ENCODE measurements at places on chromosomes 2 and 18. TPM values are rescaled to one million over a fixed set of nuclear protein-coding genes. Genes with fewer than 3 reads are reported as not detected.

Gene EHBP1
- 50.1 TPM for total RNA-seq

Gene L3MBTL4
- total RNA-seq = 5.4 TPM

DNA sequence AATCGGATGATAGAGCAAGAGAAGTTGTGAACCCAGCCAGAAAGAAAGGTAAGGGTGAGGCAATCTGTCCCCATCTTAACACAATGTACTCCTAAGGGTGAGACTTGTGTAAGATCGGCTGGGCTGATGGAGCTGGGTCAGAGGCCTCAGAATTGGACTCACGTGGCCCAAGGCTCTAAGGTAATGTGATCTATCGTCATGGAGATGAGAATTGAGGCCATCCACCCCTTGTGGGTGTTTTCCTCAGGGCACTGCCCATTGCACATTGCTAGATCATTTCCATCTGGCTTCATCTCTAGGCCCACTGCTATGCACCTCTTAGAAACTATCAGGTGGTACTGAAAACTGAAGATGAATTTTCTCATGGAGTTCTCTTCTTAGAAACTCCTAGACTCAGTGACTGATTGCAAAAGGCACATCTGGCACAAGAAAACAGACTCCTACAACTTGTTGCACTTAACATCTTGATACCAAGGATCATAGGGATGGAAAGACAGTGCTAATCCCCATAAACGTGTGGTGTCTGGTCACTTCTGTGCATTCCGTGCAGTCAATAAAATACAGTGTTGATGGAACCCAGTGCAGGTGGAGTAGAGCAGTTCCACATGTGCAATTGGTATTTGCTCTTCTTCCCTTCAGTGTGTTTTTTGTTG lies 228.9 kb upstream of the FOSL2 start:
- peaks cover 4% of the 10 kb centered on the region for H3K4me1 ChIP-seq
- no peak for DNase-seq
- no peaks in the 10 kb centered on the region for H3K27me3 ChIP-seq
- H3K27ac ChIP-seq = no peak overlapping the region

Gene SCYGR7
- total RNA-seq = not detected

- no peaks in the 10 kb centered on the region for H3K36me3 ChIP-seq
- no peak overlapping the region for H3K4me3 ChIP-seq
- no peaks in the 10 kb centered on the region for H3K4me1 ChIP-seq
- H3K27ac ChIP-seq = no peak overlapping the region
- H3K27me3 ChIP-seq = no peaks in the 10 kb centered on the region
- DNase-seq = no peak
Measured at GRCh38 chr2:142241016-142241415, 110.2 kb upstream of the LRP1B start.

GRCh38 chr2:166651080-166651675 lies 157.1 kb upstream of the SCN7A start:
- no peak overlapping the region for H3K4me3 ChIP-seq
- no peak for DNase-seq
- no peaks in the 10 kb centered on the region for H3K4me1 ChIP-seq
- no peaks in the 10 kb centered on the region for H3K27me3 ChIP-seq

DNA sequence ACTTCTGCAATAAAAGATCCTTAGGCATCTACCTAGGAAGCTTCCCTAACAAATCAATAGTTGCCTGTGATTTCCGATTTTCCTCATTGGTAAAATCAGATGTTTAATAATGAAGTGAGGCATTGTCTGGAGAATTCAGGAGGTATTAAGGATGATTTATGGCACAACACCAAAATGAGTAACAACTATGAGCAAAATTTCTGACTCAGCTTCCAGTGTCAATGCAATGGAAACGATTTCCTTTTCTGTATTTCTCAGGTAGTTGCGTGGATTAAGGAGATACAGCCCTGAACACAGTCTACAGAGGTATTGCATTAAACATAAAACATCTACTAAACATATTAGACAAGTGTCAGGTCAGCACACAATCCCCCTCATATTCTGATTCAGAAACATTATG lies 99.5 kb downstream of the EPB41L3 start:
- no peak for DNase-seq
- no peak overlapping the region for H3K4me3 ChIP-seq
- no peaks in the 10 kb centered on the region for H3K36me3 ChIP-seq
- H3K4me1 ChIP-seq = no peaks in the 10 kb centered on the region

DNA sequence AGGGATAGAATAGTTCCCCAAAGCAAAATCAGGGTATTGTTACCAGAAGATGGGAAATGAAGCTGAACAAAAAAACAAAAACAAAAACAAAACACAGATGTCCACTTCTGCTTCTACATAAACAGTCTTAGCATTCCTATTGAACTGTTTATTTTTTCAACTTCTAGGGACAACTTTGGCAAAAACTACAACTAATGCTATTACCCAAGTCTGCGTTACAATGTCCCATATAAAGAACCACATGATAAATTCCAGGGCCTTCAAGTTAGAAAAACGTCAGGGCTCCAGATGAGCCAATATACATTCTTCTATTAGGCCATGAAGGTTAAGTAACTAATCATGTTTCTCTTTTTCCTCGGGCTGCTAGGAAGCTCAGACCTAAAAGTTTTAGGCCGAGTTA lies 16.9 kb downstream of the PID1 start:
- H3K27me3 ChIP-seq = no peaks in the 10 kb centered on the region
- H3K36me3 ChIP-seq = no peaks in the 10 kb centered on the region
- no peak overlapping the region for H3K4me3 ChIP-seq
- H3K4me1 ChIP-seq = no peaks in the 10 kb centered on the region
- no peak for DNase-seq

Gene KIF1A
- total RNA-seq = 58.8 TPM

Gene TRIM43
- total RNA-seq = not detected

DNA sequence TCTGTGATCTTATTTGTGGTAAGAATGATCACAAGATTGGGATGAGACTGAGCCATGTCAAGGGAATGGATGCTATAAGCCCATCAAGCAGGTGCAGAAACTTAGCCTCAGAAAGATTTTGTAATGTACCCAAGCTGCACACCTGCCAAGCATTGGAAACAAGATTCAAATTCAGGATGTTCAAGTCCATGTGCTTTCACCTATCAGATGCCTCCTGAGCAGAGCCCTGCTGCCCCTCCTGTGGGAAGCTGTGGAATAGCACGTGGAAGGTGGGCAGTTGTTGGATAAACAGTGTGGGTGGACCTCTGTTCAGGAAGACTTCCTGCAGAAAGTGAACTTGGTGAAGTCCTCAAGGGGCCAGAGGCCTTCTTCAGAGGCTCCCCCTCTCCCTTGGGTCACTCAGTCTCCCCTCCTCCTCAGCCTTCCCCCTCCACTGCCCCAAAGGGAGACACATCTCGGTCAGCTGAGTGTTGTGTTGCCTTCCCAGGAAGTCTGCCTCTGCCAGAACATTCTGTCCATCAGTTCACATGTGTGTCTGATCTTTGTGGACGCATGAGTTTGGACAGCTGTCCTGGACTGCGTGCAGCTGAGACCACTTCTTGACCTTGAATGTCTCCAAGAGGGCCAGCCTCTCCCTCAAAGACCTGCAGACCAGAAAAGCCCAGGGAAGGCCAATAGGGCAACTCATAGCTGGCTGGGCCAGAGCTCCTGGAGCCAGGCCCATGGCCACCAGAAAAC lies 186.1 kb downstream of the INHBB start:
- DNase-seq = no peak
- peaks cover 5% of the 10 kb centered on the region for H3K4me1 ChIP-seq
- H3K27ac ChIP-seq = no peak overlapping the region
- H3K4me3 ChIP-seq = no peak overlapping the region

Gene GALNT5
- total RNA-seq = not detected

- no peaks in the 10 kb centered on the region for H3K27me3 ChIP-seq
- no peak overlapping the region for H3K4me3 ChIP-seq
- no peak overlapping the region for H3K27ac ChIP-seq
- no peaks in the 10 kb centered on the region for H3K36me3 ChIP-seq
- peak; percentile 30 for DNase-seq
Measured at GRCh38 chr2:1752751-1753150, 8.4 kb upstream of the PXDN start.

Gene C2orf78
- total RNA-seq = not detected

DNA sequence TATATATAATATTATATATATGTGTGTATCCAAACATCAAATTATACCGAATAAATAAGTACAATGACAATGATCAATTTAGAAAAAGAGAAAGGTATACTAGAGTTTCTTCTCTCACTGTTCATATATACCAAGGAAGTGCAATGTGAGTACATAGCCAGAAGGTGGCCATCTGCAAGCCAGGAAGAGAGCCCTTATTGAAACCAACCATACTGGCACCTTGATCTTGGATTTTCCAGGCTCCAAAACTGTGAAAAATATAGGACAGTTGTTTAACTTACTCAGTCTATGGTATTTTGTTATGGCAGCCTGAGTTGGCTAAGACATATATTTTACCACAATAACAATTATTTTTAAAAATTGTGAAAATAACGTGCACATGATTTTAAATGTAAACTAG lies 1490.2 kb upstream of the SLC39A10 start:
- no peak overlapping the region for H3K4me3 ChIP-seq
- H3K27me3 ChIP-seq = no peaks in the 10 kb centered on the region
- H3K4me1 ChIP-seq = no peaks in the 10 kb centered on the region
- H3K36me3 ChIP-seq = no peaks in the 10 kb centered on the region
- DNase-seq = peak; percentile 56
- no peak overlapping the region for H3K27ac ChIP-seq

GRCh38 chr2:102126660-102127059 lies 15.9 kb upstream of the IL1R1 start:
- H3K27ac ChIP-seq = no peak overlapping the region
- DNase-seq = no peak
- H3K4me1 ChIP-seq = no peaks in the 10 kb centered on the region
- H3K27me3 ChIP-seq = no peaks in the 10 kb centered on the region

DNA sequence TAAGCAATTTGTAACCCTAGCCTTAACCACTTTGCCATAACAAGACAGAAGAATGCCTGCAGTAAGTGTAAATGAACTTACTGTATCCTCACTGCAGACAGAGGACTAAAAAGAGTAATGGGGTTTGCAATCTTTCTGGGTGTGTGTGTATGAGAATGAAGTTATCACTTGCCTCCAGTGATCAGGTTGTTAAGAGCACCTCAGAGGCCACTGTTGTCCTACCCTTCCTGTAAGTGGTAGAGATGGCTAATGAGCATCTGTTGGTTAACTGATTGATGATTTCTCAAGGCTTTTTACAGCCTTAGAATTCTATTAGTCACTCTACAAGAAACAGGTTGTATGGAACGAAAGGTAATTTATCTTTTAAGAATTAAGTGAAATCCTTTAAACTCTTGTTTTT lies 27.6 kb upstream of the GTF2A1L start:
- no peak for DNase-seq
- H3K36me3 ChIP-seq = no peaks in the 10 kb centered on the region
- H3K27me3 ChIP-seq = no peaks in the 10 kb centered on the region
- H3K4me3 ChIP-seq = no peak overlapping the region
- no peaks in the 10 kb centered on the region for H3K4me1 ChIP-seq

DNA sequence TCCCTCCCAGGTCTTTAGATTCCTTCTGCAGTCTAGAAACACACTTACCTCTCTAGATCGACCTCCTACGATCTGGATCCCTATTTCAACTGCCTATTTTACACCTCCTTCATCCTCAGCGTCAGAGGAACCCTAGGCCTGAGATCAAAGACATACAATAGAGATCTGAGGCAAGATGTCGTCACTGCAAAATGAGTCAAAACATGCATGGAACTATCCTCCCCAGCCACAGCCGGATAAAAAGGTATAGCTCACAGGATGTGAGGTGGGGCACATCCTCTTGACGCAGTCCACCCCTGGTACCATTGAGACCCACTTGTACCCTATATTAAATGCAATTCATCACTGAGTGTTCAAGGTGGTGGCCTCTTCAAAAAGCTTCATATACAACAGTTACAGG lies 63.7 kb upstream of the DNAJC10 start:
- no peak for DNase-seq
- H3K36me3 ChIP-seq = no peaks in the 10 kb centered on the region
- no peaks in the 10 kb centered on the region for H3K27me3 ChIP-seq
- H3K27ac ChIP-seq = no peak overlapping the region
- no peak overlapping the region for H3K4me3 ChIP-seq

Gene COL4A4
- total RNA-seq = 2.9 TPM

DNA sequence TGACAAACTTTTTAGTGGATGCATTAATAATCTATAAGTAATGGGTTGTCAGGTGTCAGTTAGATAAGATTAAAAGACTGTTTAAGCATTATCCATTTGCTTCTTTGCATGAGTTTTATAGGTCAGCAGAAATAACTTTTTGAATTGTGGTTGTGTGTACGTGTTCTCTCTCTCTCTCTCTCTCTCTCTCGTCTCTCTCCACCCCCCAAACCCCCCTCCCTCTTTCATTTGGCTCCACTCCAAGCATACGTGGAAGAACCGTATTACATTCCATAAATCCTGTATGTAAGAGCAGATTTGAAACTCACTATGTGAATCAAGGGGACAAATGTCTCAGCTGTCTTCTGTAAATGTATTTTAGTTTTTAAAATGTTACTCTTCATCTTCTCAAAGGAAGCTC lies 120.2 kb downstream of the MEIS1 start:
- no peaks in the 10 kb centered on the region for H3K27me3 ChIP-seq
- peaks cover 5% of the 10 kb centered on the region for H3K4me1 ChIP-seq
- DNase-seq = no peak
- no peaks in the 10 kb centered on the region for H3K36me3 ChIP-seq
- no peak overlapping the region for H3K27ac ChIP-seq

- H3K4me3 ChIP-seq = peak overlapping the region; percentile 96
- H3K36me3 ChIP-seq = peaks cover 46% of the 10 kb centered on the region
- peak overlapping the region; percentile 64 for H3K27ac ChIP-seq
- H3K27me3 ChIP-seq = no peaks in the 10 kb centered on the region
- no peaks in the 10 kb centered on the region for H3K4me1 ChIP-seq
Measured at GRCh38 chr2:219175928-219176817, 552 bp downstream of the CNPPD1 start.

- DNase-seq = no peak
- no peaks in the 10 kb centered on the region for H3K27me3 ChIP-seq
- H3K27ac ChIP-seq = no peak overlapping the region
- H3K36me3 ChIP-seq = no peaks in the 10 kb centered on the region
- H3K4me3 ChIP-seq = no peak overlapping the region
Measured at GRCh38 chr2:108320326-108320922, 31.7 kb downstream of the SULT1C2 start.

- no peak for DNase-seq
- H3K4me1 ChIP-seq = peaks cover 6% of the 10 kb centered on the region
- H3K36me3 ChIP-seq = no peaks in the 10 kb centered on the region
Measured at GRCh38 chr2:147232225-147232669, 612.6 kb upstream of the ACVR2A start.

- no peak overlapping the region for H3K4me3 ChIP-seq
- no peaks in the 10 kb centered on the region for H3K4me1 ChIP-seq
- H3K27me3 ChIP-seq = no peaks in the 10 kb centered on the region
- no peaks in the 10 kb centered on the region for H3K36me3 ChIP-seq
Measured at GRCh38 chr18:24741965-24742724, 281.7 kb downstream of the HRH4 start.
